ENCODE measurements at places on chromosomes 3 and 15.
A peak's percentile ranks its signal among the peaks of the same experiment; 100 is the strongest.

- DNase-seq: peak; percentile 64
Measured at GRCh38 chr15:74978503-74978902, 16.9 kb upstream of the SCAMP5 start.

- DNase-seq: peak; percentile 25
Measured at GRCh38 chr3:46865031-46865507, 1.8 kb upstream of the MYL3 start.

DNA sequence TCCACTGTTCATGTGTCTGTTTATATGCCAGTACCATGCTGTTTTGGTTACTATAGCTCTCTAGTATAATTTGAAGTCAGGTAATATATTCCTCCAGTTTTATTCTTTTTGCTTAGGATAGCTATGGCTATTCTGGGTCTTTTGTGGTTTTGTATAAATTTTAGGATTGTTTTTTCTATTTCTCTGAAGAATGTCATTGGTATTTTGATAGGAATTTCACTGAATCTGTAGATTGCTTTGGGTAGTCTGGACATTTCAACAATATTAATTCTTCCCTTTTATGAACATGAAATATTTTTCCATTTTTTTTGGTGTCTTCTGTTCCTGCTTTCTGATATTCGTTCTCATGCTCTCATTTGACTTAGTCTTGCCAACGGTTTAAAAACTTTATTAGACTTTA is 39.6 kb downstream of the GREM1 start:
- DNase-seq: no peak

- DNase-seq: no peak
Measured at GRCh38 chr3:71451060-71451459, 132.5 kb downstream of the FOXP1 start.

DNA sequence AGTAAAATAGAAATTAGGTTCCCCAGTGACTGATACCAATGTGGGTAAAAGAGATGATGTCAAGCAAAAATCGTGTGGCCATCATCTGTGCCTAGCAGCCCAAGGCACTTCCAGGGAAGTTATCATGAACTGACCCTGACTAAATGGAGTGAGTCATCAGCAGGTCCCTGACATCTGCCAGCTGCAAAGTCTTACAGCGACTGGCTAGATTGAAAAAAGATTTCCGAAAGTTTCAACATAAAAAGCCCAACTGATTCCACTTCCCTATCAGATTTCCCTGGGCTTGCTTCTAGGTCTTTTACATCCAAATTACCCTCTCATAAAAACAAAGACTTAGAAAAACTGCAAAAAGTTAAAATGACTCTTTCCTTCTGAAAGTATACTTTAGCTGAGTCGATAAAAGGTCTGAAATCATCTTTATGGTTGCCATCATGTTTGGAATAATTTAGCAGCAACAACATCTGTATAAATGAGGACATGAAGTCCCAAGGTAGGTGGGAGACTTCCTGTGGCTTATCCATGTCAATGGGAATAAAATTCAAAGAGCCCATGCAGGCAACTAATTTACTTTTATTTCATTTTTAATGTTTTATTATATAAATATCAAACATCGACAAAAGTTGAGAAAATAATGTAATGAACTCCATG is 342.8 kb downstream of the ERC2 start:
- peak; percentile 99 for DNase-seq

DNA sequence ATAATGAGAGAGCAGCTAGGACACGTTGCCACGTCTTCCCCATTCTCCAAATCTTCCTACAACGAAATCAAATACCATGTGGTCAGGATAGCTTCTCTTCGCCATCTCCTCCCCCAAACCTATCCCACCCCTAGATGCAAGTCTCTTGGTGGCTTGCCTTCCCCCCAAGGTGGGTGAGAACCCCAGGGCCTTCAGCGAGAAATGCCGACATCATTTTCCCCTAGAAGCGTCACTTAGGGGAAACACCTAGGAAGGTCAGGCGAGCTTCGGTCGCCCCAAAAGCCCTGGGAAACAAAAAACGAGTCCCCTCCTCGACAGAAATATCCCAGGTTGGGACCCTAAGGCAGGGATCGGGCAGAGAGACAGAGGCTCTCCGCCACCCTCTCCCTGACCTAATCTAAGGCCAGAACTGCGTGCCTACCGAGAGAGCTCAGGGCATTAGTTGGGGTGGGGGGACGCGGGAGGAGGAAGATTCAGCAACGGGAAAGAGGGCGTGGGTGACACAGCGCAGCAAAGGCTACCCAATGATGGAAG is 502 bp downstream of the DPH3 start:
- DNase-seq: no peak

DNA sequence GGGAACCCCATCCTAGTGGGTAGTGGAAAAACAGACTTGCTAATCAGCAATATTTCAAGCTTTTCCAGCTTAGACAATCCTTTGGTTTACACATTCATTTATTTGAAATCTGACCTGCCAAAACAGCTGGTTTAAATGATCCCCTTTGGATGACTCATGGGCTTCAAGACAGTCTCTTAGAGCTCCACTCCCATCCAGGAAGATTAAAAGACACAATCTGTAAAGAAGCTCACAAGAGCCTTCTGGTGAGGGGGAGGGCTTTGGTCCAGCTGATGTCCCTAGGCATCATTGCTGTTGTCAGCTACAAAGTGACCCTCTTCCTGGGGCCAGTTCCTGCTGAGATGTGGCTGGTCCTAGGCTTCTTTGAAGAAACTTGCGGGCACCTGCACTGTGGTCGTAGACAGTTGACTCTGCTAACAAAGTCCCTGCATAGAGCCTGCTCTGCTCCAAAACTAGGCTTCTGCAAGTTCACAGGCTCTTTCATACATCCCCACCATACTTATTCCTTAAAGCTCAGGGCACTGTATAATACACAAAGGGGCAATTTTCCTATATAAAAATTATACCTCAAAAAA is 73.7 kb downstream of the IGSF11 start:
- peak; percentile 8 for DNase-seq

DNA sequence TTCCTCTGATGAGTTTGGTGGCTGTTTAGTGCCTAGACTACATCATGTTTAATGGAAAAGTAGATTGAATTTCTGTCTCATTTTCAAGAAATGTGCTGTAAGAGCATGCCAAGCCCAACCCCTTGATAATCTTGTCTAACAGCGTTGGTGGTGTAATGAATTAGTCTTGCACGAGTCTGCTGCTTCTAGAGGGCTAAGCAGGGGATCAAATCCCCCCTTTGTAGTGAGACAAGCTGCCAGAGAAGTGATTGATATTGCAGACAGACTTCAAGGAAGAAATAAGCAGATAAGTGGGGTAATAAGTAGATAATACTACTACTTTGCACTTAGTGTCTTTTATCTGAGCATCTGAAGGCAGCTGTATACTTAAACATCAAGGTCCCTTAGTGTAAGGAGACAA is 141.4 kb downstream of the TP63 start:
- peak; percentile 66 for DNase-seq

DNA sequence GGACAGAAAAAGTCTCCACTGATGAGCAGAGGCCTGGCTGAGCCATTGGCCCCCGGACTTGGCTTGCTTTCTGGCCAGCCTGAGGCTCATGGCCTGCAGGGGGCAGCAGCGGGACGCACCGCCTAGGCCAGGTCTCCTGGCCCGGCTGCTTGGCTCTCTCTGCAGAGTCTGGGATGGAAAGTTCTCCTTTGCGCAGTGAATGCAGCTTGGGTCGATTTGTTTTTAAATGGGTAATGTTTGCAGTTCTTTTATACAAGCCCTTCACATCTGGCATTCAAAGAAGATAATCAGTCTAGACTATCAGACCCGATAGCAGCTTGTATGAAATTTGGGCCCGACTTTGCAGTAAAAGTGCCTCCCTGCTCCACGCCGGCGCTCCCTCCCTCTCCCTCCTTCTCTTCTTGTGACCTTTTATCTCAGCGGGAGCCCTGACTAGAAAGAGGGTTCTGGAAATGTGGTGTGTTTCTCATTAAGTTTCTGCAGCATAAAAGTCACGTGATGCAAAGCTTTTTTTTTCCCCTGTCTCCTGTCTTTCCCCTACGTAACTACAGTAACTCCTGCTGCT is 59.9 kb downstream of the ZNF621 start:
- peak; percentile 79 for DNase-seq

All from RPMI7951 (cell line).